ENCODE measurements at places on chromosomes 1 and 21. TPM values are rescaled to one million over a fixed set of nuclear protein-coding genes. Genes with fewer than 3 reads are reported as not detected.

Gene CRTC2
- 32.0 TPM for total RNA-seq

Gene MXRA8
- 75.0 TPM for total RNA-seq

DNA sequence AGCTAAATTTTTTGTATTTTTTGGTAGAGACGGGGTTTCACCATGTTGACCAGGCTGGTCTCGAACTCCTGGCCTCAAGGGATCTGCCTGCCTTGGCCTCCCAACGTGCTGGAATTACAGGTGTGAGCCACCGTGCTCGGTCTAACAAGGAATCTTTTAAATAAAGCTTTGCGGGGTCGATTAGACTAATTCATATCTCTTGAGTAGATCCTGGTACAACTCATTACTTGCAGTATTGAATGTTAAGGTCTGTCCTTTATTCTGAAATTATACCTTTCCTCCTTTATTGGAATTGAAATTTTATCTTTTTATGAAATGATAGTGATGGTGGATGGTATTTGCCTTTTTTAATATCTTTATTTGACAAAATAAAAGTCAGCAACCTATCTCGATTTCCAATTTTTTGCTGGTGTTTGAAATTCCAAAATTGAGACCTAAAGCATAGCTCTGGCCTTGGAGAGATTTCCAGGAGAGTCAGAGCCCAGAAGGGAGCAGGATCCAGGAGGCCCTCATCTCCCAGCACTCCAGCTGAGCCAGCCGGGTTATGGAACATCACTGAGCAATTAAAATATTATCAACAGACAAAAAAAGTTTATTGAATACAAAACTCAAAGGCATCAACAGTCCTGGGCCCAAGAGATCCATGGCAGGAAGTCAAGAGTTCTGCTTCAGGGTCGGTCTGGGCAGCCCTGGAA is 4.7 kb downstream of the S100A2 start:
- no peak overlapping the region for H3K27ac ChIP-seq
- DNase-seq, result no peak
- H3K4me3 ChIP-seq, result no peak overlapping the region

DNA sequence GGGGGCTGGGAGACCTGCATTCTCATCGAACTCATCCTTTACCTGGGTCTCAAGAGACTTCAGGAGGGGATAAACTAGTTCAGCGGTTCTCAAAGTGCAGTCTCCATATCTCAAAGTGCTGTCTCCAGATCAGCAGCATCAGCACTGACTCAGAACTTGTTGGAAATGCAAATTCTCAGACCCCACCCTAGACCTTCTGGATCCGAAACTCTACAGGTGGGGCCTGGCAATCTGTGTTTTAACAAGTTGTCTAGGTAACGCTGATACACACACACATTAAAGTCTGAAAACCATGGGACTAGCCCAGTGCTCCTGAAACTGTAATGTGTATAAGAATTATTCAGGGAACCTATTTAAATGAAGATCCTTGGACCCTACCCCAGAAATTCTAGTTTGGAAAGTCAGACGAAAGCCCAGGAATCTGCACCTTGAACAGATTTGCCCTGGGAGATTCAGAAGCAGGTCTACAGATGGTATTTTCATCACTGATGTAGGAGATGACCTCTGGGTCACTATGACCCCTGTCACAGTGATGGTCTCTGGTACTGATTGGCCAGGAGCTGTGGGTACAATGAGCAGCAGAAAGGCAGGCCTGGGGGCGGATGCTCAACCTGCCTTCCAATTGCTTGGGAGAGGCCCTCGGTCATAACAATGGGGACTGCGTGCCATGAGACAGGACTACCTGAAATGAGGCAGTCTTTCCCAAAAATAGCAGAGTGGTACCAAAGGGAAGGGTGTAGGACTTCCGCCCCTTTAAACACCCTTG is 127.2 kb downstream of the FAM78B start:
- H3K27ac ChIP-seq, result no peak overlapping the region
- H3K27me3 ChIP-seq, result no peaks in the 10 kb centered on the region
- no peaks in the 10 kb centered on the region for H3K4me1 ChIP-seq
- DNase-seq, result no peak

All from adrenal gland (tissue), 19 donors.